ENCODE measurements at places on chromosomes 1 and 21. TPM values are rescaled to one million over a fixed set of nuclear protein-coding genes. Genes with fewer than 3 reads are reported as not detected.
A peak's percentile ranks its signal among the peaks of the same experiment; 100 is the strongest.

DNA sequence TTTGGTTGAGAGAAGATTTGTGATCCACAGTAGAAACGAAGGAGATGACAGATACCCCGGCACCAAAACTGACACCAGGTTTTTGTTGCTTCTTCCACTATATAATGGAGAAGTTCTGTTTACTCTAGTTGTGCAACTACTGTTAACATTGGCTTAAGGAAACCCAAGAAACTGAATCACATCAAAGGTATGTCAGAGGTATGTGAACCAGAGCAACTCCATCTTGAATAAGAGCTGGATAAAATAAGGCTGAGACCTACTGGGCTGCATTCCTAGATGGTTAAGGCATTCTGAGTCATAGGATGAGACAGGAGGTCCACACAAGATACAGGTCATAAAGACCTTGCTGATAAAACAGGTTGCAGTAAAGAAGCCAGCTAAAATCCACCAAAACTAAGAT lies 173.7 kb upstream of the CAMK1G start:
- H3K27ac ChIP-seq: no peak overlapping the region
- no peak overlapping the region for H3K4me3 ChIP-seq
- H3K27me3 ChIP-seq: peaks cover 35% of the 10 kb centered on the region
- DNase-seq: no peak

RNF223 gene
- total RNA-seq: not detected

DNA sequence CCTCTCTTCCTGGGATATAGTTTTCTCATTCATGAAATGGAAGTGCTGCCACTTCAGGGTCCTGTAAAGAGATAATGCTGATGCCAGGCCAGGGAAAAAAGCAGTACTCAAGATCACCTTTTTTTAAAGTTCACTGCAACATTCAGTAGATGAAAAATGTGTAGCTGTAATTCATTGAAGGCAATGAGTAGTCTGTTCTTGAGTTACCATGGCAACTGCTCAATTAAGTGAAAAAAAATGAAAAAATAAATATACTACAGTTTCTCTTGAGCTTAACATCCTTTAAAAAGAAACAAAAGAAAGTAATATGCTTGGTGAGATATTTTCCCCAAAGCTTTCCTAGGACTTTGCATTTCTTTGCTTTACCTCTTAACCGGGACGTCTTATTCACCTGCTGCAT lies 183.3 kb downstream of the AK5 start:
- H3K27me3 ChIP-seq: no peaks in the 10 kb centered on the region
- H3K27ac ChIP-seq: no peak overlapping the region
- DNase-seq: no peak
- peaks cover 4% of the 10 kb centered on the region for H3K36me3 ChIP-seq
- H3K4me1 ChIP-seq: peaks cover 3% of the 10 kb centered on the region

DNA sequence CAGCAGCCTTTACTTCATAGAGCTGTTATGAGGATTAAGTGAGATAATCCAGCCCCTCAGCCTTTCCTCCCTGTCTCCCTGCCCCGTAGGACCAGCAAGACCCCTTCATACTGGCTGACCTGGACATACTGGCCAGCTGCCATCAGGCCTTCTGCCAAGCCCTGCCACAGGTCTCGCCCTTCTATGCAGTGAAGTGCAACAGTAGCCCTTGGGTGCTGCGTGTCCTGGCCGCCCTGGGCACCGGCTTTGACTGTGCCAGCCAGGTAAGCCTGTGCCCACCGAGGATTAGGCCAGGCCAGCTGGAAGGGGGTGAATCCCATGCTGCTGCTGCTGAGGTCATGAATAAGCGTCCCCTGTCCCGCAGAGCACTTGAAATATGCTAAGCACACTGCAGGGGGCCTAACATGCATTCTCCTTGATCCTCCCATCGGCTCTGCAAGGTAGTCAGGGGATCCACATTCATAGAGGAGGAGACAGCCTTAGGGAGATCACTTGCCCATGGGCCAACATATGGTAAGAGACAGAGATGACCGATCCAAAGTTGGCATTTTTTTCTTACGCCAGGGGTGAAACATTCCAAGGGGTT lies 73.3 kb upstream of the TINAGL1 start:
- no peak for DNase-seq
- no peak overlapping the region for H3K4me3 ChIP-seq
- no peak overlapping the region for H3K27ac ChIP-seq

DNA sequence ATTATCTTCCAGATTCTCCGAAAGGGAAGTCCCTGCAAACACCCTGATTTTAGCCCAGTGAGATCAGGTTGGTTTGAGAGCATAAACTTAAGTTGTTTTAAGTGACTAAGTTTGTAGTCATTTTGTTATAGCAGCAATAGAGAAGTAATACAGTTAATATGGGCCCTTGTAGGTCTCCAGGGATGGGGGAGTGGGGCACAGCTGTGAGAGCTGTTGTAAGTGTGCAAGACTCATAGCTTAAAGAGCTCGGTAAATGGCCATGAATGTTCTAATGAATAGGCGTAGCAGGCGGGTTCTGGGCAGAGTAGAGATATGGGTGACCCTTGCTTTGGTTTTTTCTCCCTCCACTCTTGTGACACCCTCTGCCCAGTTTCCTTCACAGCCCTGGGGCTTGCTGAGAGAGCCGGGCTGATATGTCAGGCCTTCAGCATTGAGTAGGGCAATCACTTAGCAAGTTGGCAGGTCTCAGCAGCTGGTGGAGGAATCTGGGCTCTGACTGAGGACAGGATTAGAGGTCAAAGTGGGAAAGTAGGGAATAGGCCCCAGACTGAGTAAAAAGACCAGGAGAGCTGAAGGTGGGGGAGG lies 16.0 kb upstream of the ID3 start:
- H3K4me1 ChIP-seq: peaks cover 53% of the 10 kb centered on the region
- peak overlapping the region; percentile 54 for H3K27ac ChIP-seq
- H3K4me3 ChIP-seq: no peak overlapping the region

DNA sequence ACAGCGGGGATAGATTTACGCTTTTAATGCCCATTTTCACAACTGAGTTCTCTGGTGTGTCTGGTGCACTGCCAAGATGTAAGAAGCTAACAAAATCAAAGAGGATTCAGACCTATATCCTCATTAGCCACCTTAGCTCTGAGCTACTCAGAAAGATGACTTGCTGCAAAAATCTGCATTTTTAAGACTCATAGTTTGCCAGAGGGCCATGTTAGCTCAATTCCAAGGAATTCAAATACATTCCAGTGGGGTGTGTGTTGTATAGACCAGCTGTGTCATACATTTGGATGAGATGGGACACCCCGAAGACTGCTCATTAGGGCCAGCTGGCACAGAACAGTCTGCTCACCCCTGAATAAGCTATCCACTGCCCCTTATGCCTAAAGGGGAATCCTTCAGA lies 8.9 kb downstream of the DENND2D start:
- no peak for DNase-seq
- no peak overlapping the region for H3K4me3 ChIP-seq
- H3K27me3 ChIP-seq: no peaks in the 10 kb centered on the region
- peaks cover 97% of the 10 kb centered on the region for H3K4me1 ChIP-seq
- peak overlapping the region; percentile 100 for H3K27ac ChIP-seq

OR6N2 gene
- not detected for total RNA-seq

- no peak for DNase-seq
- peaks cover 2% of the 10 kb centered on the region for H3K4me1 ChIP-seq
- no peak overlapping the region for H3K4me3 ChIP-seq
- no peak overlapping the region for H3K27ac ChIP-seq
Measured at GRCh38 chr1:223513309-223513708, 120.1 kb downstream of the CCDC185 start.

GRCh38 chr1:167491586-167492461 lies 26.5 kb downstream of the CD247 start:
- H3K4me1 ChIP-seq: peaks cover 91% of the 10 kb centered on the region
- DNase-seq: peak; percentile 54
- peak overlapping the region; percentile 98 for H3K27ac ChIP-seq
- peak overlapping the region; percentile 74 for H3K4me3 ChIP-seq
- peaks cover 68% of the 10 kb centered on the region for H3K36me3 ChIP-seq
- no peaks in the 10 kb centered on the region for H3K27me3 ChIP-seq

MSH4 gene
- 0.35 TPM for total RNA-seq

PADI3 gene
- not detected for total RNA-seq

DNA sequence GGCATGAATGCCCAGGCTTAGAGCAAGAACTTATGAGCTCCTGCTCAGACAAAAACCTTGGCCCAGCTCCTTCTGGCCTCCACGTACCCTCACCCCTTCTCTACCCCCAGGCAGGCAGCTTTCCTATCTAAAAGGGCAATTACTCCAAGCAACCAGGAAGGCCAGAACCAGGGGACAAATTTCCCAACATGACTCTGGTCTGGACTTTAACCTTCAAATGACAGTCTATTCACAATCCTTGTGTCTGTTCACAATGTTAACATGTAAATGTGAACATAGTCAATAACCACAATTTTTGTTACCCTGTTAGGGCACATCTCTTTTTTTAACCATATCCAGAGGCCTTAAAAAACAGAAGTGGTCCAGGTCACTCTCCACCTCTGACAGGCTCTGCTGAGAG lies 64.4 kb upstream of the LAPTM5 start:
- no peak overlapping the region for H3K27ac ChIP-seq
- H3K4me1 ChIP-seq: peaks cover 15% of the 10 kb centered on the region
- no peak for DNase-seq
- H3K36me3 ChIP-seq: no peaks in the 10 kb centered on the region
- H3K27me3 ChIP-seq: peaks cover 70% of the 10 kb centered on the region

SPRR2A gene
- not detected for total RNA-seq

DNA sequence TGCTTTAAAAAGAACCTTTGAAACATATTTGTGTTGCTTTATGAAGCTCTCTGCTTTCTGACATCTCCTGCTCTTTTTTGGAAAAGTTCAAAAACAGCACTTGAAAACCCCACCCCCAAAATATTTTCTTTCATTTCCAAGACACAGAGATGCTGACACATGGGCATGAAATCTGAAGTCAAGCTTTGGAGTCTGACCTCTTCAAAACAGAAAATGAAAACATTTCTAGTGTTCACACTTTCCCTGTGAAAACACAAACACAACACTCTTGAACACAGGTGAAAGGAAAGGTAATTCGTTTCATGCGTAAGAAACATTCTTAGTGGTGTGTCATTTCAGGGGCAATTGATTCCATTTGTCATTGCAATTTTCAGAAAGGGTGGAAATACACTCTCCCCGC lies 10.8 kb downstream of the NGF start:
- H3K4me1 ChIP-seq: no peaks in the 10 kb centered on the region
- H3K4me3 ChIP-seq: no peak overlapping the region
- no peak overlapping the region for H3K27ac ChIP-seq
- H3K36me3 ChIP-seq: no peaks in the 10 kb centered on the region
- peaks cover 20% of the 10 kb centered on the region for H3K27me3 ChIP-seq

- no peaks in the 10 kb centered on the region for H3K27me3 ChIP-seq
- H3K4me1 ChIP-seq: no peaks in the 10 kb centered on the region
- H3K36me3 ChIP-seq: peaks cover 8% of the 10 kb centered on the region
- H3K27ac ChIP-seq: no peak overlapping the region
- H3K4me3 ChIP-seq: no peak overlapping the region
- DNase-seq: no peak
Measured at GRCh38 chr1:107677697-107678096, 287.3 kb downstream of the VAV3 start.

GRCh38 chr1:56964349-56965017 lies 1.3 kb downstream of the C8B start:
- peaks cover 3% of the 10 kb centered on the region for H3K27me3 ChIP-seq
- H3K4me3 ChIP-seq: no peak overlapping the region
- H3K4me1 ChIP-seq: no peaks in the 10 kb centered on the region
- no peaks in the 10 kb centered on the region for H3K36me3 ChIP-seq

SOX13 gene
- not detected for total RNA-seq
